Dorsolateral prefrontal cortex (tissue), 122 donors: ENCODE measurements at places on chromosomes 3 and 15. TPM values are rescaled to one million over a fixed set of nuclear protein-coding genes. Genes with fewer than 3 reads are reported as not detected.

GRCh38 chr15:37088436-37088835, 11.9 kb downstream of the MEIS2 start:
- no peak for DNase-seq

GRCh38 chr15:91308855-91309254, 208.8 kb downstream of the SV2B start:
- no peak for DNase-seq

DNA sequence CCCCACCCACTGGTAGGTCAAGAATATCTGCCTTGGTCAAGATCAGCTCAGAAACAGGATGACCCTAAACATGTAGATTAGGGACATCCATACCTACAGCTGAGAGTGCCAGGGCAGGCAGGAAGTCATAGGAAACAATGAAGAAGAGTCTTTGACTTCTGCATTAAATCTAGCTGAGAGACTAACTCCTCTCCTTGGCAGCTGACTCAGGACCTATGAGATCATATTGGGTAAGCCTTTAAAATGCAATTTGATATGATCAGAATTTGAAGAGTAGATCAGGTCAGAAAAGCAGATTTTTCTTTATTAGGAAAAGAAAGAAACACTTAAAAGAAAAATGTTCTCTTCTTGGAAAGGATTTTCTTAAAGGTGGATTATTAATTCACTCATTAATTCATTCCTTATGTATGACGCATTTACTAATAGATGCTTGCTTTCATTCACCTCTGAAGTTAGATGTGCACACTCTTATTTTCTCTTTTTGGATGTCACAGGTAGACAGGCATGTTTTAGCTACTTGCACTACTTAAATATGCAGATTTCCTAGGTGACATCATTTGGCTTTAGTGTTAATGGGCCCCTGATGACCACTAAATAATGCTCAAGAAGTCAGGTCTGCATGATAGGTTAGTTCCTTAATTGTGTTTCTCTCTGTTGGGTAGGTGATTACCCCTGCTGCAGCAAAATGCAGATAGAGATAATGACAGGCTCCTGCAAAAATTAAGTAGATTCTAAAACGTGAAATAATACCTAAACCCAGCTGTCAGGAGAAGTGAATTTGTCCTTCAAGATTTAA, 35.7 kb upstream of the GSK3B start:
- DNase-seq: no peak

DNA sequence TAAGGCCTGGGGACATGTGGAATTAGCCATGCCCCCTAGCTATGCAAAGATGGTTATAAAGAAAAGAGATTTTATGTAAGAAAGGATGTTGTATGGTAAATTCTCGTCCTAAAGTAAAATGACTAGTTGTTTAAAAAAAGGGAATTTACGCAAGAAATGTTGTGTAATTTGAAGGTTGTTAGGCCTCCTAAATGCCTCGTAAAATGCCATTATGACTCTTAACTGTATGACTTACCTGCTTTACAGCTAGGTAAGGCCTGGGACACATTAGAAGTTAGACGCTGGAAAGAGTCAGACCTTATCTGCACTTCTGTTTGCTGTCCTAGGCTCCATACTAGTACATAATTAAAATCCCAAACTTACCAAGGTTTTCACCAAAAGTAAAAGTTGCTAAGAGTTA, 17.5 kb upstream of the HHATL start:
- DNase-seq: no peak

Gene GOLGA8G
- total RNA-seq: not detected

Gene NOX5
- 3.2 TPM for total RNA-seq
